CD4-positive, alpha-beta T cell treated with Interferon gamma for 1 hour (primary cell): ENCODE measurements at places on chromosomes 6 and 20.

- no peak for DNase-seq
Measured at GRCh38 chr6:38020593-38020992, 201.1 kb downstream of the ZFAND3 start.

DNA sequence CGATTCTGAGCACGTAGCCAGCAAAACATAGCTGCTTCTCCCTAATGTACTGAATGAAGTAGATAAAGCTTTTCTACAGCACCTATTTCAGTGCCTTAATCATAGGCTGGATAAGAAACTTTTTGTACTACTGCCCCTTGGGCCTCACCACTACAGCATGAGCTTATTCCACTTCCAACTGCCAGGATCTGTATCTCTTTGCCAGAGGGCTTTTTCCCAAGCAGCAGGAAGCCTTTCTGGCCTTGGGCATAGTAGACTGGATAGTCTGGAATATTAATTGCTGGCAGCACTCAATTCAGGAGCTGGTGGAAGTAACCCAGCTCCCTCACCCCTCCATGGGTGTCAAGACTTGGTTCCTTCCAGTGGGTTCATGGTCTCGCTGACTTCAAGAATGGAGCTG is 43.6 kb downstream of the ANKEF1 start:
- no peak for DNase-seq

GRCh38 chr6:89079511-89080234 is 878 bp upstream of the PNRC1 start:
- DNase-seq = peak; percentile 59

DNA sequence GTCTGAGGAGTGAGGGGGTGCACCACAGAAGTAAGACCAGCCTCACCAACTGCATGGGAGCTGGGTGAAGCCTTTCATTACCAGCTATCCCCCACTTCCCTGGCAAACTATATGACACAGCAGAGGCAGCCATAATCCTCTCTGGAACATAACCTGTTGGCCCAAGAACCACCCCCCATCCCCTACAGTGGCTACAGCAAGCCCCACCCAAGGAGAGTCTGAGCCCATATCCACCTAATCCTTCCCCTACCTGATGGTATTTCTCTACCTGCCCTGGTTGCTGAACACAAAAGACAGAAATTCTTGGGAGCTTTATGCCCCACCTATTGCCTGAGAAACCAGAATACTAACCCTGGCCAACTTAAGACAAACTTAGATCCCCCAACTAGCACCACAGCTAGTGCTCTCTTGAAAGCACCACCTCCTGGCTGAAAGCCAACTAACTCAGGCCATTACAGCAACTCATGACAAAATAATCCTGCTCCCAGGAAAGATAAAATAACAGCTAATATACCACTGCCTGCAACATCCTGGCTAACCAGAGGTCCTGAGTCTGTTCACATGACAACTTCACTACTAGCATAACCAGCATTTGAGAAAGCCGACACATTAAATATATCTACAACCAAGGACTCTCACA is 11.2 kb downstream of the RNGTT start:
- no peak for DNase-seq

DNA sequence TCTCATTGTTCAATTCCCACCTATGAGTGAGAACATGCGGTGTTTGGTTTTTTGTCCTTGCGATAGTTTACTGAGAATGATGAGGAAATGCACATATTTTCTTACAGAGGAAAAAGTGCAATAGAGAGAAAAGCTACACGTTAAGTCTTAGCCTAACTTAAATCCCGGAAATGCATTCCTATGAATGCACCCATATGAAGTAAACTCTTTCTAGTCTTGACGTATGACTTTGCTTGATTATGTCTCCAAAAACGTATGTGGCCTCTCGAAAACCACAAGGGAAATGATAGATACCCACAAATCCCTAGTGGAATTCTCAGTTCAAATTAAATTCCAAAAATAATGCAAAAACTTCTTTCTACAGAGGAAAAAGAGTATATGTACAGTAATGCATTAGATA is 90.7 kb upstream of the SASH1 start:
- no peak for DNase-seq

DNA sequence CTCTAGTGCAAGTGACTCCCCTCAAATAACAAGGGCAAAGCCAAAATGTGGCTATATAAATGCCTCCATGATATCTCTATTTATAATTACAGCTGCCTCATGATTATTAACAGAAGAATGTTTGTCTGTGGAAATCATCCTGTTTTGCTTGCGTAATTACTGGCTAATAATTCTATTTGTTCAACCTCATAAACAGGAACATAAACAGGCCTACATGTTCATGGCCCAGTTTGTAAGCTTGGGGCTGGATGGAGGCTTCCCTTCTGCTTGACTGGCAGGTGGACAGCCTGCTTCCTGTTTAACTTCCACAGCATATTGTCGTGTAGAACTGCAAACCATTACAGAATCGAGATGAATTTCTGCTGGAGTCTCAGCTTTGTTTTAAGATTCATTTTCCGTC is 766.0 kb upstream of the MAP3K7 start:
- DNase-seq = no peak

GRCh38 chr20:63690898-63691710 is 5.3 kb upstream of the TNFRSF6B start:
- no peak for DNase-seq

- DNase-seq = no peak
Measured at GRCh38 chr6:170383466-170384035, 77.0 kb downstream of the FAM120B start.

- DNase-seq = peak; percentile 29
Measured at GRCh38 chr20:1489764-1490436, 1.3 kb downstream of the SIRPB2 start.

DNA sequence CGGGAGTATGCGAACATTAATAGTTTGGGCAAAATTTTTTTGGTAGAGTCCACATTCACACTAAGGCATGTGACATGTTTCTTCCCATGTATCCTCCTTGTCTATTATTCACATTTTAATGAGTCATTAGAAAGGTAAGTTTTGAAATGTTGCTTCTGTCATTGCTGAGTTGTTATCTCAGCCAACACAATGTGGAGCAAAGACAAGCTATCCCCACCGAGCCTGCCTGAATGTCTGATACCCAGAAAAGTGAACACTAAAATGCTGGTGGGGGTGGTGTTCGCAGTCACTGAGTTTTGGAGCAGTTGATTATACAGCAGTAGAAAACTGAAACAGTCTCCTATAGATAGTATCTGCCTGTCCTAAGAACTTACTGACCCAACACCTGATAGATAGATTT is 68.3 kb upstream of the ASF1A start:
- no peak for DNase-seq

DNA sequence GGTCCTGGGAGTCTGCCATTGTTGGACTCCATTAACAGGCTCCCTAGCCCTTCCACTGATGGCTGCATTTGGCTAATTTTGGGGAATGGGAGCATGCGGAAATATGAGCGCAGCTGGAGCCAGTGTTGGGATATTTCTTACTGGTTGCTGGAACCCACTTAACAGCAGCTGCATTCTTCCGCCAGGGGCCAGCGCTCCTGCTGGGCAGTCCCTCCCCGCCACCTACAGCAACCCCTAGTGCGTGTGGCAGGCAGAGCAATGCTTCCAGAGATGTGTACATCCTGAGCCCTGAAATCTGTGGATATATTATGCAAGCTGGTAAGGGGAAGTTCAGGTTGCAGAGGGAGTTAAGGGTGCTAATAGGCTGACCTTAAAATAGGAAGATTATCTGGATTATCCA is 16.4 kb downstream of the CST8 start:
- DNase-seq = no peak

DNA sequence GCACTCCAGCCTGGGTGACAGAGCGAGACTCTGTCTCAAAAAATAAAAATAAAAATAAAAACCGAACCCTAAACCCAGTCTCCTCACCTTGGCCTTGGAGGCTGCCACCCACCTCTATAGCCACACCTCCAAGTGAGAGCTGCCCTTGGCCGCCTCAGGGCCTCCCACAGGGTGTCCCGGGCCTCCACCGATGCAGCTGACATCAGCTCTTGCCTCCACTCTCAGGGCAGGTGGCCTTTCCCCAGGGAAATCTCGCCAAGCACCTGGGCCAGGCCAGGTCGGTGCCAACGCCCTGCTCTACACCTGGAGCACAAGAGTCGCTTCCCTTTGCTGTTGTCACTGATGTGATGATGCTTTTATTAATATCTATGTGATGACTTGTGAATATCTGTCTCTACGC is 8.9 kb upstream of the MYL9 start:
- DNase-seq = no peak

- no peak for DNase-seq
Measured at GRCh38 chr6:71194724-71195123, 93.9 kb upstream of the OGFRL1 start.

DNA sequence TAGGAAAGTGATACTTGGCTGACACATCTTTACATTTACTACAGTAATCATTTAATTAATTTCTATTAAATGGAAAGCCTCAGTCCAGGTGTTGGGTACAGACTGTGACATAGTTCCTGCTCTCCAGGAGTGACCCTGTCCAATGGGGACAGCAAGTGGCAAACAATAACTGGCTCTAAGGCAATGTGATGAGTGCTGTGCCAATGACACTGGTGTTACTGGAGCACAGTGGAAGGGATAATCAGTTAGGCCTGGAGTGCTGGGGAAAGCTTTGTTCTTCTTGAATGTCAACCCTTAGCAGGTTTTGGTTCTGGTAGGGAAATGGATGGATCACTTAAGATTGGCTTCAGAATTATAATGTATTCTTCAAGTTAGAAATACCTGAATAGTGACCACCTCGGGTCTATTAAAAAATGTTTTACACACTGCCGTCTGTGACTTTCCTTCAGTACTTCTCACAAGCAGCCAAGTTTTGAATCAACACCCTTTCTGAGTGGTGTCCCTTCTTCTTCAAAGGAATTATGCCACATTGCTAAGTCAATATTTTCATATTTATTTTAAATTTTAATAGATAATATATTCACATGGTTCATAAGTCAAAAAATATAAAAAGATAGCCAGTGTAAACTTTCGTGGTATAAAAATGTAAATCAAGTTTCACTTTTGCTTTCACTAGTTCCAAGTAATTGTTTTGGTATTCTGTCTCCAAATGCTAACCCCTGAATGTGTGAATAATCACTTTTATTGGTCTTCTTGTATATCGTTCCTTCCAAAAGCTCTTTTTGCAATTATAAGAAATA is 9.6 kb downstream of the CMTR1 start:
- no peak for DNase-seq

- DNase-seq = no peak
Measured at GRCh38 chr20:39849171-39849570, 839.9 kb downstream of the MAFB start.

DNA sequence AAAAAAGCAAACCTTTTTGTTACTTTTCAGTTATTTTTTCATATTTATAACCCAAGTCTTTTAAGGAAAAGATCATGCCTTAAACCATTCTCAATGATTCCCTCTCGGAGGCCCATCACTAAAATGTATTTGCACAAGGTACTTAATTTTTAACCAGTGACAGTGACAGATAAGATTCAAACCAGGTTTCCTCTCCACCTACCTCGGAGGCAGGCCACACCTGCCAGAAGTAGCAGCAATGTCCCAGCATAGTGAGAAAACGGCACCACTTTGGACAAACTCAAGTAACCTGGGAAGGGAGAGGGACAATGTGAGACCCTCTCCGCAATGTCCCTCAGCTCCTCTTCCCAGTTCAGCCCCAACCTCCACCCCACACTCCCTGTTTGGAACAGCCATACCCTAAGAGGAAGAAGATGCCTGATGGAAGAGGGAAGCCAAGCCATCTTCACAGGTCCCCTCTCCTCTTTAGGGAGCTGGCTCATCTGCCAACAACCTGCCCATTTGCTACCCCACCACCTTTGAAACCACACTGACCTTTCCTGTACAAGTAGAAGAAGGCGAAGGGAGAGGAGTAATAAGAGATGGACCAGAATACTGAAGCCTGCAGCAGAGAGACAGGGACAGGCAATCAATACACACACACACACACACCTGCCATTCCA is 2.3 kb downstream of the ABHD16A start:
- DNase-seq = no peak

DNA sequence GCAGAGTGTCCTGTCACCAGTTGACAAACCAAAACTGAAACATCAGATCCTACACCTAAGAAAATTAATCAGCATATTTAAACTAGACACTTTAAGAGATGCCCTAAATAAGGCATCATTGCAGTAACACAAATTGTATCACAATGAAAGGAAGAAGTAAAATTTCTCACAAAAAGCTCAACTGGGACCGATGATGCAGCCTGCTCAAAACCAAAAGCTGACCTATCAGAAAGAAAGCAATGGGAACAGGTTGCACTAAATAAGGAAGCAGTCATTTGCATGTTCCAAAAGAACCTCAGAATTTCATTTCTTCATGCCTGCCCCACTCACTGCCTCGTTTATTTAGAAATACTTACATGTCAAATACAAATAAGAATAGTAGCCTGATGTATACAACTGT is 12.1 kb downstream of the HIVEP2 start:
- no peak for DNase-seq

GRCh38 chr6:138129190-138129589 is 22.0 kb upstream of the PERP start:
- no peak for DNase-seq

GRCh38 chr6:35919827-35920751 is 809 bp downstream of the SRPK1 start:
- DNase-seq = peak; percentile 30

DNA sequence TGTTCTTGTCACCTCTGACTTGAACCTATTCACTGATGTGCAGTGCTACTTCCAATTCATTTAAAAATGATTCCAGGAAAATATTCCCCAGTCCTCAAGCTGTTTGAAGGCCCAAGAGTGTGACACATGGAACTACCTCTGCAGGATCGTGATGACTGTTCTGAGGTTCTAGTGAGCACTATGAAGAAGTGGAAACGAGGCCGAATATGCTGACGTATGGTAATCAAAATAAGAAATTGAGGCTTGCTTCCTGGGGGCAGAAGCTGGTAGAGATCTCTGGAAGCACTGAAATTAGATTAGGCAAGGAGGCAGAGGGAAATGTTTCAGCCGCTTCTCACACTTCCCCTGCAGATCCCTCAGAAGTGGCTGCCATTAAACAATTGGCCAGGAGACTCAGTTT is 15.7 kb downstream of the TMEM242 start:
- DNase-seq = no peak

- no peak for DNase-seq
Measured at GRCh38 chr6:110656492-110656891, 158.8 kb downstream of the CDK19 start.

GRCh38 chr6:3754776-3755175 is 3.3 kb upstream of the PXDC1 start:
- DNase-seq = no peak
